CD4-positive, alpha-beta T cell treated with Interleukin-15 for 4 hours (primary cell): ENCODE measurements at places on chromosomes 2 and 18.

- DNase-seq, result peak; percentile 38
Measured at GRCh38 chr2:98445683-98446581, 1.3 kb downstream of the INPP4A start.

DNA sequence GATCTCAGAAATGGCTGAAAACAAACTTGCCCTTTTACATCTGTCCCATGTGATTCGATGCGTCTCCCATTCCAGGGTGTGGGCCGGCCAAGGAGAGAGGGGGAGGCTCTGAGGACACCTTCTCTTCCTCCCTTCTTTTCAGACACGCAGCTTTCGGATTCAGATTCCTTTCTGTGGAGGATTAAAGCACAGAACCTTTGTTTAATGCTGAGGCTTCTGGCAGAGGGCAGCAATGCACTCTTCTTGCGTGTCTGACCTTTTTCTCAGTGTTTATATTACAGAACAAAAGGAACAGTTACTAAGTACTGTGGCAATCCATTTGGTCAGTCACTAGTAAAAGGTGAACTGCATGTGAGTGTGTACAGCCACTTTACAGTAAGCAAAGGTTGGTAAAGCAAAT lies 268.9 kb upstream of the CCDC68 start:
- DNase-seq, result no peak

- DNase-seq, result no peak
Measured at GRCh38 chr2:73897934-73898333, 5.1 kb downstream of the ACTG2 start.

- DNase-seq, result no peak
Measured at GRCh38 chr2:74860079-74860478, 26.2 kb downstream of the HK2 start.

GRCh38 chr18:13393338-13393737 lies 174.8 kb downstream of the LDLRAD4 start:
- no peak for DNase-seq

DNA sequence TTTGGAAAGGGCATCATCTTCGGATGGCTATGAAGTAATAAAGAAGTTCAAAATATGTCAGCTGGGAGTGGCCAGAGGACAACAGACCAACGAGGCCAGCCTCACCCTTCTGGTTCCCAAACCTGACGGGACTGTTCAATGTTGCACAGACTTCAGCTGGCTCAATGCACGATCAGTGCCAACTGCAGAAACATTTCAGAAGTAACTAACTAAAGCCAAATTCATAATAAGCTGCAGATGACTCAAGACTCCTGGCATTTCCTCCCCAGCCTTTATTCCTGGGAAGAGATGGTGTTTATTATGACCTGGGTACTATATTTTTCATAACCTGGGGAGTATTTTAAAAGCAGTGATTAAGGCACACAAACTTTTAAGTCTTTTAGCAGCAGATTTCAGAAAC lies 3.8 kb upstream of the ATP6V1C2 start:
- DNase-seq, result no peak

- DNase-seq, result no peak
Measured at GRCh38 chr2:150085478-150085877, 402.0 kb downstream of the RND3 start.
